GM06990 (cell line): ENCODE measurements at places on chromosomes 5 and 9.

DNA sequence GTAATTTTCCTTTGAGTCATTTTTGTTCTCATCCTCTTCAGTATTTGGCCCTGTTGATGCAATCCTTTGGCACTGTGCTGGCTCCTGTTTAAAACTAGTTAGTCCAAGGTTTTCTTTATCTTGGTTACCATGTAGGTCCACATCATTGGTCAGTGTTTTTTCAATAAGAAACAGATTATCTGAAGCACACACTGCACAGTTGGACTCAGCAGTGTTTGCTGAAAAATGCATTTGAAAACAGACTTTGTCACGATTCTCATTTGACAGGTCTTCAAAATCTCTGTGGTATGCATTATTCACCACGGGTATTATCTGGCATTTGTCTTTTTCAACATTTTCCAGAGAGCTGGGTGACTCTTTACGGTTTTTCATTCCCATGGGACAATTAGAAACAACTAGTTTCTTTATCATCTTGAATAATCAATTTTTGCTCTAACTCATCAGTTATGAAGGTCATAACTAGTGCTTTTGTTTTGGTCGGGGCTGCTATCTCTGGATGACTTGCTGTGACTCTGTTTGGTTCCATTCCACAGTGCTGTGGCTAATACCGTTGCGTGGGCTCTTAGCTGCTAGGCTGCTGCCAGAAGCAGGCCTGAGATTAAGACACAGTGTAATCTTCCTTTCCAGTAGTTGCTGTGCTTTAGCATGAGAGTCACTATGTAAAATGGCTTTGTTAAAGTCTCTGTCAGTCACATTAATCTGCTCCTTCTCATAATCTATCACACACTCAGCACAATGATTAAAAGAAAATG, 36.2 kb downstream of the NUDT12 start:
- no peak for DNase-seq

- no peak for DNase-seq
Observed at GRCh38 chr9:76221423-76221822, 172.8 kb downstream of the RFK start.

- no peak for DNase-seq
Observed at GRCh38 chr5:159469496-159470372, 139.4 kb upstream of the IL12B start.

GRCh38 chr9:109953813-109954497, 174.0 kb downstream of the PALM2AKAP2 start:
- DNase-seq: no peak

DNA sequence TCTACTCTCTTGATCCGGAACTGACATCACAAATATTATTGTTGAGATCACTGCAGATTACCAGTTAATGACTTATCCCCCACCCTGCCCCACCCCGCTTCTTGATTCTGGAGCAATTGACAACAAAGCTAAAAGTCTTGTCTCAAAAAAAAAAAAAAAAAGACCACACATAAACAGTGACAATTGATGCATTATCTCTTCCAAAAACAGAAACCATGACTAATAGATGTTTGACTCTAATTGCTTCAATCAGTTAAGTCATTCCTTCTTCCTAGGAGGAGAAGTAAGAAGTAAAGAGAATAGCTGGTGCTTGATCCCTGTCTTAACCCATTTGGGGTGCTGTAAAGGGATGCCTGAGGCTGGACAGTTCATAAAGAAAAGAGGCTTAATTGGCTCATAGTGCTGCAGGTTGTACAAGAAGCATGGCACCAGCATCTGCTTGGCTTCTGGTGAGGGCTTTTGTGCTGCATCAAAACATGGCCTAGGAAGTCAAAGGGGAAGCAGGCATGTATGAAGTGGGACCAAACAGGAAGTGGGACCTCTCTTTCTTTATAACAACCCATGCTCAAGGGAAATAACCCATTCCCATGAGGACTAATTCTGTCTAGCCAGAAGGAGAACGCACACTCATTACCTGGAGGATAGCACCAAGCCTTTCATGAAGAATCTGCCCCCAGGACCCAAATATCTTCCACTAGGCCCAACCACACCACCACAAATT, 158.7 kb downstream of the TMEM167A start:
- no peak for DNase-seq

GRCh38 chr9:131854896-131855613, 115.2 kb upstream of the RAPGEF1 start:
- DNase-seq: no peak

GRCh38 chr5:121731377-121731776, 120.3 kb upstream of the FTMT start:
- no peak for DNase-seq
